ENCODE measurements at places on chromosomes 4 and X.

GRCh38 chr4:86977621-86978184 lies 42.9 kb downstream of the AFF1 start:
- DNase-seq, result no peak

DNA sequence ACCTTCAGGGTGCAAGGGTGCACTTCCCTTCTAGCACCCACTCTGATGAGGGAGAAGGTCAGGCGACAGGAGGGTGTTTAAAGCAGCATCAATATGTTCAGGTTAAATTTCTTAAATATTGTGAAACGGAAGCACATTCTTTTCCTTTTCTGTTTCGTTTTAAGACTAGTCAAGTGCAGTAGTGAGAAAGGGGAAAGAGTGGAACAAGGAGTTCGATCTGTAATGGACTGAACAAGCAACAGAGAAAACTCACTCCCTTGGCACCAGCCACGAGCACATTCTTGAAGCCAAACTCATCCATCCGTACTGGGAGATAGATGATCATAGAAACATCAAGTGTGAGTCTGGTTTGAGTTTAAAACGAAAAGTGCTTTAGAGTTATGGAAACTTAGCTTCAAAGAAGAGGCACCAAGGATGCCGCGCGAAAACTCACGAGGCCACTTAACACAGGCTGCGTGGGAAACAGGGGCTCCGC lies 815 bp downstream of the FAM53A start:
- no peak for DNase-seq

- DNase-seq, result no peak
Observed at GRCh38 chr4:165656829-165657490, 216.1 kb upstream of the TLL1 start.

GRCh38 chr4:76811604-76812412 lies 86.1 kb downstream of the SOWAHB start:
- no peak for DNase-seq

DNA sequence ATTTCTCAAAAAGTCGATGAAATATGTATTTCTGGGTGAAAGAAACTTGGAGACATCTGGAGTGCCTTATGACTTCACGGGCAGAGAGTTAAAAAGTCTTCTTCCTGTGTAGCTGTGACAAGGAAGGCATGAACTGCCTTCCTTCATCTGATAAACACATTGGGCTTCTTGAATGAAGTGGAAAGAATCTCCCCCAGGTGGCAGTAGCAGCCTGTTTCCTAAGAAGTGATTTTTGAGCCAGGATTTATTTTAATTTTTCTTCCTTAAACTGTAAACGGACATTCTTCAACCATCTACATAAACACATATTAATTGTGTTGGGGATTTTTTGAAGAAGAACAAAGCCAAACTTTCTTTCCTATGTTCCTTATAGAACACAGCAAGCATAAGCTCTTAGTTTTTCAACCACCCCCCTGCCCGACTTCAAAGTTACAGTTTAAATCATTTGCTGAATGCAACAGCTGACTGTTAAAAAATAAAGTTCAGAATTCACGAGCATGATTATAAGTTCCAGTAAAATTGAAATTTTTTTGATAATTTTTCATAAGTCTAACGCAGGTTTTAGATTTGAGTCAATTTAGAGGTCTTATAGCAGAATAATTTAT lies 980 bp upstream of the GIMD1 start:
- DNase-seq, result no peak

DNA sequence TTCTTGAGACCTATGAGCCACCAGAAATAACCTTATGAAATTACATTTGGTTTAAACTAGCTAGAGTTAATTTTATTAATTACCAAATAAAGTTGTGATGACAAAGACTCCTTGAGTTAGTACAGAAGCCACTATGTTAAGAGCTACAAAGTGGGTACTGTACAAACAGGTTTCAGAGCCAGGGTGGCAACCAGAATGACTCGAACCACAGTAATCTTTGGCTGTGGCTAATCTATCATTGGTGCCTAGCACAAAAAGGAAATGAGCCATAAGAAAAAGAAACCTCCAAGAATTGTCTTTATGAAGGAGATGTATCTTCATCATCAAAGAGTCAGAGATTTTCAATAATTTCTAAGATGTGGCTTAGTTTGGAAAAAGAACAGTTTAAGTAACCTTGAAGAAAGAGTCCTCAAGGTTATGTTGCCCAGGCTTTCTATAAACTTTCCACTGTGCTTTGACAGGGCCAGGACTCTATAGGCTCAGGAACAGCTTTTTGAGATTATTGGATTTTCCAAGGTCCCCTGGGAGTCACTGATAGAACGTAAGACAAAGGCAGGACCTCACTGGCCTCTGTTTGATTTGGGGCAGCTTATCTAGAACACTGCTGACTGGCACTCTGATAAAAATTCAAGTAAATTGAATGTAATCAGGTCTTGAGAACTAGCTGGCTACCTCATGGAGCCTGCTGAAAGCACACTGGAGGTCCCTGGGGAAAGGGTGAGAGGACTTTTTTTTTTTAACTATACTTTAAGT lies 777.7 kb downstream of the STIM2 start:
- no peak for DNase-seq

DNA sequence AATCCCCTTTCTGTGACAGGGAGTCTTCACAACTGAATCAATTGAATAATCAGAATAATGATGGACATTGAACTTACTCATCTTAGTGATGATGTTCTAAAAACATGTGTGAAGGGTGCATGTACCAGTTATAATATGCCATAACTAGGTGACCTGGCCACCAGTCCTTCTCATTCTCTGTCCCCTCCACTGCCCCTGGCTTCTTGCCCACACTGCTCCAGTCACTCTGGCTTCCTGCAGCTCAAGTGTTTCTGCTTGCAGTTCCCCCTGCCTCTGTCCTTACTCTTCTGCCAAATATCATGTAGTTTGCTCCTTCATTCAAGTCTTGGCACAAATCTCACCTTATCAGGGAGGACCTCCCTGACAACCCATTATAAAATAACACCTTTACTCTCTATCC lies 168.1 kb upstream of the SLC7A11 start:
- DNase-seq, result no peak

DNA sequence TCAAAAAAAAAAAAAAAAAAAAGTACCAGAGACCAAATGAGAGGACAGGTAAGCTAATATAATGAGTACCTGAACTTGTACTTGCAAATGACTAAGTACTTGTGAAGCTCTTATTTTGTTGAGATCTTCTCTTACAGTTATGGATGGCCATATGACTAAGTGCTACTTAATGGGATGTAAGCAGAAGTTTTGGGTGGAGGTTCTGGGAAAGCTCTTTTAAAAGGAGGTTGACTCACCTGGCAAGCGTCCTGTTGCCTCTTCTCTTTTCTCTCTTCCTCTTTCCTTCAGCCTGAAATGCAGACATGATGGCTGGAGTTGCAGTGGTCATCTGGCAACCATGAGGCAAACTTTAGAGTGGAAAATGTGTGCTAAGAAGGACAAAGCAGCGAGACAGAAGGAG lies 36.9 kb upstream of the MED14 start:
- no peak for DNase-seq

DNA sequence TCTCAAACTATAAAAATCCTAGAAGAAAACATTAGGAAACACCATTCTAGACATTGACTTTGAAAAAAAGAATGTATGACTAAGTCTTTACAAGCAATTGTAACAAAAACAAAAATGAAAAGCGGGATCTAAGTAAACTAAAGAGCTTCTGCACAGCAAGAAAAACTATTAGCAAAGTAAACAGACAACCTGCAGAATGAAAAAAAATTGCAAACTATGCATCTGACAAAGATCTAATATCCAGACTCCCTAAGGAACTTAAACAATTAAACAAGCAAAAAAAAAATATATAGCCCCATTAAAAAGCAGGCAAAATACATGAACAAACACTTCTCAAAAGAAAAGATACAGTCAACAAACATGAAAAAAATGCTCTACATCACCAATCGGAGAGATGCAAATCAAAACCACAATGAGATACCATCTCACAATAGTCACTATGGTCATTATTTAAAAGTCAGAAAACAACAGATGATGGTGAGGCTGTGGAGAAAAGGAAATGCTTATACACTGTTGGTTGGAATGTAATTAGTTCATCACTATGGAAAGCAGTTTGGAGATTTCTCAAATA lies 168.1 kb downstream of the EPHA5 start:
- no peak for DNase-seq

- DNase-seq, result no peak
Observed at GRCh38 chr4:152697284-152698088, 17.7 kb upstream of the TMEM154 start.

DNA sequence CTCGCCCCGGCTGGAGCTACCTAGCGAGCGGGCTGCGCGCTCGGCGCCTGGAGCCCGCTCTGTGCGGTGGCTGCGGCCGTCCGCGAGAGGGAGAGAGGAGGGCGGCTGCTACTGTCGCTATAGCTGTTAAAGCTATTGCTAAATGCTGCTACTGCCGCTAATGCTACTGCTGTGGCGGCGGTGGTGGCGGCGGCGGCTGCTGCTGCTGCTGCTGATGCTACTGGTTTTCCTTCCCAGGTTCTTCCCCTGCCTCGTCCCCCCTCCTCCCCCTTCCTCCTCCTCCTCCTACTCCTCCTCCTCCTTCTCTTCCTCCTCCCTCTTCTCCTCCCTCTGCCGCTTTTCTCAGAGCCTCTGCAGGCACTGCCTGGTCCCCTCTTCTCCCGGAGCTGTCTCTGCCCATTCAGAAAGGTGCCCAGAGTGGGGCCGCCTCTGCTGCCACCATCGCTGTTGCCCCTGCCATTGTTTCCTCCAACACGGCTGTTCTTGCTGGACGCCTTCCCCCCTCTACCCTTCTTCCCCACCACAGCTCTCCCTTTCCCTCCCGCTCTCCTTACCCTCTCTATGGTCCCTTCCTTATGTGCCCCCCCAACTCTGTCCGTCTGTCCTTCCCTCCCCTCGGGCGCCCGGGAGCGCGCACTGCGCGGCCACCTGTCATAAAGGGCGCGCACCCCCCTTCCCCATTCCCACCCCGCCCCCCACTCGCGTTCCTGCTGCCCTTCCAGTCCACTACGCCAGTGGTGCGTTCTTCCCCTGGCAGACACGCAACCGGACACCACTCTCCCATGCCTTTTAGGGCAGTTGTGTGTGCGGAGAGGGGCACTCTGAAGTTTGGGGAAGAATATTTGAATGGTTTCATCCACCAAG lies at the start of gene NEXMIF:
NEXMIF (minus strand) TSS at position 228 of the 864 bp plus-strand sequence.
- DNase-seq, result no peak
